Stimulated activated CD8-positive, alpha-beta memory T cell treated with anti-CD3 and anti-CD28 coated beads, Interleukin-7, amount 100 ng/mL, for 24 hours (primary cell): ENCODE measurements at places on chromosomes 7 and 10.

GRCh38 chr7:74018246-74018895 lies 9.6 kb upstream of the ELN start:
- DNase-seq: no peak

GRCh38 chr10:46070749-46071148 lies 24.7 kb upstream of the MSMB start:
- DNase-seq: no peak

DNA sequence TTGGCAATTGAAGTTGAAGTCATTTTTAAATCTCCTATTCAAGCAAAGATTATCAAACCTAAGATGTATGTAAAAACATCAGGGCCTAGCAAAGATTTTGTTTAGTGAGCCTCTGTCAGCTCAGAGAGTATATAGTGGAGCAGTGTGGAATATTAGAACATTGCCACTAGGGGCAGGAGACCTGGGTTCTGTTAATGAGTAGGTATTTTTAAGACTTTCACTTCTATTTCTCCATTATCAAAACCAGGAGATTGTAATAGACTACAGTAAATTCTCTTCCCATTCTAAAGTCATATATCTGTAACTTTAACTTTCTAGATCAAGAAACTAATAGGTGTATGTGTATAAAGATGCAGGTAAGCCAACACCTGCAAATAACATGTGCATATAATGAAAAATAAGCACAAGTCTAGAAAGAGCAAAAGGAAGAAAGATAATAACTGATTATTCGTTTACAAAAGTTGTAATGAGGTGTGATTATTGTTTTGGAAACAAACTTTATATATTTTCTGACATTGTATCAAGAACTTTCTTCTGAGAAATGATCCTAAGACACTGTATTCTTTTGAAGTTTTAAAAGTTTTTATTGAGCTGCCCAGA lies 64.4 kb downstream of the KCND2 start:
- DNase-seq: no peak

- no peak for DNase-seq
Observed at GRCh38 chr7:50653126-50653864, 88.1 kb upstream of the DDC start.

- DNase-seq: no peak
Observed at GRCh38 chr10:4763513-4763912, 62.5 kb upstream of the AKR1E2 start.

DNA sequence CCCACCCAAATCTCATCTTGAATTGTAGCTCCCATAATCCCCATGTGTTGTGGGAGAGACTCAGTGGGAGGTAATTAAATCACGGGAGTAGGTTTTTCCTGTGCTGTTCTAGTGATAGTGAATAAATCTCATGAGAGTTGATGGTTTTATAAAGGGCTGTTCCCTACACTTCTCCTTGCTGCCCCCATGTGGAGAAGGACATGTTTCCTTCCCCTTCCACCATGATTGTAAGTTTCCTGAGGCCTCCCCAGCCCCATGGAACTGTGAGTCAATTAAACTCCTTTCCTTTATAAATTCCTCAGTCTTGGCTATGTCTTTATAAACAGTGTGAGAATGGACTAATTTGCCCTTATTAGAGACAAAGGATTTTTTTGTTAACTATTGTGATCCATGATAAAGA lies 48.5 kb upstream of the MKX start:
- DNase-seq: no peak

DNA sequence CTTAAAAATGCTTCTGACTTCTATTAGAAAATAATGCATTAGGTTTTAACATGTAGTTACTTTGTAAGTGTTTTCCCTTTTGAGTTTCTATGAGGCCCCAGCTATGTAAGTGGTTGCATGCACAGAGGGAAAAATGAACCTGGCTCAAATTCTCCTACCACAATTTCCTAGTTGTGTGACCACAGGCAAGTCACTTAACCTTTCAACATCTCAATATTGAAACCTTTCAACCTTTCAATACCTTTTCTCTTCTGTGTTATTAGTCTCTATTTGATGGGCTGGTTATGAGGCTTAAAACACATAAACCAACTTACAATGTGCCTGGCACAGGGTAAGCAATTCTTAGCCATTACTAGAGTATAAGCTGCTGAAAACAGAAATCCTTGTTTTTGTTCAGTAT lies 203.0 kb downstream of the KCND2 start:
- DNase-seq: no peak

DNA sequence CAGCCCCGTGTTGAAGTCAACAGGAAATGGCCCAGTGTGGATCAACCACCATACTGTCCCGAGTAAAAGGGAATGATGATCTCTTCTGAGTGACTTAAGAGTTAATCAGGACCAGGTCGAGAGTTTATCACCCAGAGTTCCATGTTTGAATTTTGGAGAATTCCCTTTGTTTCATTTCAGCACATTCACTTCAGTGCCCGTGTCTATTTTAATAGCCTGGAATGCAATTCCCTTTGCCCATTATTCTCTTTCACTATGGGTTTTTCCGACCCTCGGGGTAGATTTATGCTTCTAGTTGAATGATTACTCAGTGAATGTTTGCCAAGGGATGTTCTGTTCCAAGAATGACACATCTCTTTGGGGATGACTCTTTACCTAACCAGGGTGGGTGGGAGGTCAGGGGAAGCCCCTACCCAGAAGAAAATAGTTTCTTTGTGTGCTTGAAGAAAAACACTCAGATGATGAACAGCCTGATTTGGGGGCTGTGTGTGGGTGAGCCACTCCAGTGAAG lies 594.9 kb downstream of the INHBA start:
- no peak for DNase-seq

GRCh38 chr10:8331387-8331786 lies 276.9 kb downstream of the GATA3 start:
- DNase-seq: no peak

DNA sequence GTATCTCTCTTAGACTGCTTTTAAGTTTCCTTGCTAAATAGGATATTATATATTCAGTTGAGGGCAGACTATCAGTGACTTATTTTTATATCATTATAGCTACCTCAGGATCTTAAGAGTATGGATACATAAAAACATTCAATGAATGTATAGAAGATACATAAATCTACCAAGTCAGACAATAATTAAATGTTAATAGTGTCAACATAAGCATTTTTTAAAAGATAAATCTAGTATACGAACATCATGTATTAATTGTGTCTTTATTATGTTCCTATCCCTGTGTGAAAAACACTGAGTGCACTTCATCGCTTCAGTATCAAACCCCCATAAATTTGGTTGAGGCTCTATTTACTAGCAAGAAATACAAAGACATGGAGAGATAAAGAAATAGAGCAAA lies 242.8 kb downstream of the CRPPA start:
- no peak for DNase-seq

- DNase-seq: no peak
Observed at GRCh38 chr7:102914585-102914984, 1.8 kb downstream of the LRRC17 start.

DNA sequence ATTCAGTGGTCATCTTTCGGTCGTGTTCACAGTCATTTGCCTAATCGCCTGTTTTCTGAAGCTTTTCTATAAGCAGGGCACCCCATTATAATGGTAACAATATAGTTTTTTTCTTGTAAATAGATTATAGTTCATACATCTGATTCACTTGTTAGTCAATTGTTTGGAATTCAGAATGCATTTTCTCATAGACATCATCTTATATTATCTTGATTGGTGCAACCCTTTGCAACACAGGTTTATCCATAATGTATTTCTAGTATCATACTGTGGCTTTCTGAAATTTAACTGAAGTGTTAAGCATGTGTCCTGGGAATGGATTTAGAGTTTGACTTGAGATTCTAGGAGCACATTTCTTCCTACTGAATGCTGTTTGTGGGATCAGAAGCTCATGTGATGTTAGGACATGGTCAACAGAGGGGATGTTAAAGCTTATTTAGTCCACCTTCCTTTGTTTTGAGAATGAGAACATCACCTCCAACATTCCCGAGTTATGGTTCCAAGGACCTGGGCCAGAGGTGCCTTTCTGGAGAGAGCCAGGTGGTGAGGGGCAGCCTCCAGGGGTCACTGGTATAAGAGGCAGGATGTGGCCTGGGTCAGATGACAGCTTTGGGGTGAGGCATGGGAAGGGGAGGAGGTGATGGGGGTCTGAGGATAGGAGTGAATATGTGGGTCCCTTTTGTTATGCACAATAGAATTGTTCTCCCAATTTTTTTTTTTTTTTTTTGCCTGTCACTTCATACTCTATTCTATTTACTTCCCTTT lies 415.6 kb downstream of the EXOC4 start:
- no peak for DNase-seq

GRCh38 chr10:89852872-89853271 lies 151.5 kb downstream of the KIF20B start:
- DNase-seq: no peak

GRCh38 chr7:116632384-116632783 lies 39.6 kb upstream of the MET start:
- DNase-seq: no peak

- DNase-seq: no peak
Observed at GRCh38 chr10:129502448-129502847, 35.4 kb downstream of the MGMT start.

DNA sequence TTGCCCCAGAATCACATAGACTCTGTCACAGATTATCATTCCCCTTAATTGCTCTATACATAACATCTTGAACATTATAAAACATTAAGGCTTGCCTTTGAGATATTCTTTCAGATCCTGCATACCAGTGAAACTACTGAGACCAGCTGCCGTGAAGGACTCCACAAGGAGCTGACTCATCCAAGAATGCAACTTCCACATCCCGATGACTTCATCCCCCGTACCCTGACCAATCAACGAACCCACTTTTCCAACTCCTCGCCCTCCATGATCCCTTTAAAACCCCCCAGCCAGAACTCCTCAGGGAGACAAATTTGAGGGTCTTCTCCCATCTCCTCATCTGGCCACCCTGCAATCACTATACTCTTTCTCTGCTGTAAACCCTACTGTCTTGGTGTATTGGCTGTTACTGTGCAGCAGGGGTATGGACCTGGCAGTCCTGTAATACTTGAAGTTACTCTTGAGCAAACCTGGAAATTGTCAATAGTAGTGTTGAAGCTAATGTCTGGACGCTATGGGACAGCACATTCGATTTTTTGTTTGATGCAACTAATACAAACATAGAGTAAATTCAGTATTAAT lies 49.8 kb downstream of the HTR5A start:
- DNase-seq: no peak

DNA sequence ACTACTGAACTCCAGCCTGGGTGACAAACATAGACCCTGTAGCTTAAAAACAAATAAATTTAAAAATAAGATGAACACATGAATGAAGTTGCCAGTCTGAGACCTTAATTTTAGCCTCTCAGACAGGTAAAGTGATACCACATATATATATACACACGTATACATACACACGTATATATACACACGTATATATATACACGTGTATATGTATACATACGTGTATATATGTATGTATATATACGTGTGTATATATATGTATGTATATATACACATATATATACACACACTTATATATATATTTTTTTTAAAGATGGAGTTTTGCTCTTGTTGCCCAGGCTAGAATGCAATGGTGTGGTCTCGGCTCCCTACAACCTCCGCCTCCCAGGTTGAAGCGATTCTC lies 62.7 kb downstream of the UBE2H start:
- DNase-seq: no peak

- DNase-seq: no peak
Observed at GRCh38 chr7:74544706-74545469, 91.2 kb downstream of the GTF2IRD1 start.

DNA sequence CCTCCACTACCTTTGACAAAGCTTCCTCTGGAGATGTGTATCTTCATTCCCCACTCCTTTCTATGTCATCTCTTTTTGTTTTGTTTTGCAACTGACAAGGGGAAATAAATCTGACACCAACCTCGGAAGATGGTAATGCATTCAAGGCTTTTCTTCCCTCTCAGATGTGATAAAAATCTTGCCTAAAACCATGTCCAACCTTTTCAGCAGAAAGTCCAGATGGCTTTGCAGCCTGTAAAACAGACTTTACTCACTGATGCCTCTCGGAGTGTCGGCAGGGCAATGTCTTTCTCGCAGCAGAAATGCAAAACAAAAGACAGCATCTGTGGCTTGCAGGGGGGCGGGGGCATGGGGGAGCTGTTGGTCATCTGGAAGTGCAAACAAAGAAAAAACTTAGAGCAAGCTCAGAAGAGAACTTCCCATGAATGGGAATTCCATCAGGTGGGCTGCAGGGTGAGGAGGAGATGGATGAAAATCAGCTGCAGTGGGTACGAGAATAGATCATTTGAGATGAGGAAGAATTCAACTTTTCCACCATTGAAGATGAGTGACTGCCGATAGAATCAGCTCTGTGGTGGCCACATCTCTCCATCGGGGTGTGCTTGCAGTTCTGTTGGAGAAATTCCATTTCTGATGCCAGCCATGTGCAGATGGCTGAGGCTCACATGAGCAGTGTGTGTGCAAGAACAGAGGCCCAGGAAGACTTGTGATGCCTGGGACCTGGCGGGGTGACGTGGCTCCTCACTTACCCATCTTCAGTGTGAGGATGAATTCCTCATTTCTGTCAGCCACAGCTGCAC lies 237.7 kb downstream of the WDR37 start:
- DNase-seq: no peak

DNA sequence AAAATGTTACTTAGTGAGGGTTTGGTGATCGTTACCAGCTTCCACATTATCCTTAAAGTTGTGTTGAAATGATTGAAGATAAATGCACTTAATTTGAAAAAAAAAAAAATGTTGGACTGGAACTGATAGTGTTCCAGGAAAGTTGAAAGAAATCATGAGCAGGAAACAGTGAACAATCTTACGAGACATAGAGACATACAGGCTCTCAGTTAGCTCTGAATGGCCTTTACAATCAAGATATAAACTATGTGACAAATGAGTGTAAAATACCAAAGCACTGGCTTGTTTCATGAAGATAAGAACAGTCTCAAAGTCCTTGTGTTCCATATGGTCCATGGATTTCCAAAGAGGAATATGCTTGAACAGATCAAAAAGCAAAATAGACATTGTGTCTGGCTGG lies 430.1 kb upstream of the ETV1 start:
- no peak for DNase-seq

DNA sequence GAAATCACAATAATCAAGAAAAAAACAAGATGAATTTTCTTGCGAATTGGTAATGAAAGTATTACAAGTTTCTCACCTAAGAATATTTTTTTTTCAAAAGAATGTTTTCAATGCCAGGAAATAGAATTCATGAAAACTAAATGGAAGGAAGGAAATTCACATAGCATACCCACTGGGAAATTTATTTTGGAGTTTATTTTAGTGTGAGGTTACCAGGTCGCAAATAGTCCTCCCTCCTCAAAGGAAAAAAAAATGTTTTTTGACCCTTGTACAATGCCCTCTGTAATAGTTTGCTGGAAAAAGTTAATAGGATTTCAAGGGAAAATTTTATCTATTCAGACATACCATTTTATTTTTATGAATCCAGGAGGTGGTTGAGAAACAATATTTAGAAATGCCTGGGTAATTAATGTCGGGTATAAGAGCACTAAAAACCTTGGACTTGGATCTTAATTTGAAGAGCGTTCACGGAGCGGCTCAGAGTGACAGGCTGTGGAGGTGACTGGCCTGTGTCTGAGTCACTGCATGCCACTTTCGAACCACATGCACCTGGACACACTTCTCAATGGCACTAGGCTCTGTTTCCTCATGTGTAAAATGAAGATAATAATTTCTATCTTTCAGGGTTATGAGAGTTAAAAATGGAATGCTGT lies 28.2 kb downstream of the CUBN start:
- DNase-seq: no peak
